Suprapubic skin (tissue), 4 donors: ENCODE measurements at places on chromosomes 5 and 9. TPM values are rescaled to one million over a fixed set of nuclear protein-coding genes. Genes with fewer than 3 reads are reported as not detected.
A peak's percentile ranks its signal among the peaks of the same experiment; 100 is the strongest.

- no peak for DNase-seq
Measured at GRCh38 chr9:126697330-126697729, 83.6 kb downstream of the LMX1B start.

DNA sequence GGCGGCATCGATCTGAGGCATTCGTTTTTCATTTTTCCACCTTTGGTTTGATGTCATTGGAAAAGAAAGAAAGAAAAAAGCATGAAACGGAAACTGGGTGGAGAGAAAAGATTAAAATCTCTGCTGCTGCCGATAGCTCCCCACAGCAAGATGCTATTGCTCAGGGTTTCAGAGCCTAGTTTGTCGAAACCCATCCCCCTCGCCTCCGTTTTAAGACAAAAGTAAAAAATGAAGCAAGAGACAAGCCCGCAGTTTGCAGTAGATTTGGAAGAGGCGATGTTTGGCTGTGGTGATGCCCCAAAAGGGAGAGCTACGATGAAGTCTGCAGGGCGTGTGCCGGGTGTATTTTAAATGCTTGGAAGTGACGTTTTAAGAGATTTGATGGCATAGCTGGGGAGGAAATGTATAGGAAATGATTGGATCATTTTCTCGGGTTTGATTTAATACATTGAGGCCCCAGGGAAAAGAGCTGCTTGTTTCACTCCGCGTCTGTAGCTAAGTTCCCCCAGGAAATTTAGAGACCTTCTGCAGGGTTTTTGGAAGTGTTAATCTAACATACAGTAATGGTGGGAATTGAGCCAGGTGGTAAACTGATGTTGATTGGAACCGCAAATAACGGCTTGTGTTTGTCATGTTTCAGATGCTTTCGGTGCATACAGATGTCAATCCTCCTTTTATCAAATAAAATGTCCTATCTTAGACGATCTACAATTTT lies 909 bp downstream of the NDFIP1 start:
- no peak for DNase-seq

GRCh38 chr5:100970646-100971255 lies 67.7 kb upstream of the ST8SIA4 start:
- DNase-seq = no peak

GRCh38 chr5:139886213-139886612 lies 90.6 kb downstream of the PSD2 start:
- DNase-seq = no peak

GRCh38 chr5:140690376-140690932 lies 716 bp downstream of the HARS1 start:
- DNase-seq = no peak

TRIM41 gene
- total RNA-seq = 17.9 TPM

DNA sequence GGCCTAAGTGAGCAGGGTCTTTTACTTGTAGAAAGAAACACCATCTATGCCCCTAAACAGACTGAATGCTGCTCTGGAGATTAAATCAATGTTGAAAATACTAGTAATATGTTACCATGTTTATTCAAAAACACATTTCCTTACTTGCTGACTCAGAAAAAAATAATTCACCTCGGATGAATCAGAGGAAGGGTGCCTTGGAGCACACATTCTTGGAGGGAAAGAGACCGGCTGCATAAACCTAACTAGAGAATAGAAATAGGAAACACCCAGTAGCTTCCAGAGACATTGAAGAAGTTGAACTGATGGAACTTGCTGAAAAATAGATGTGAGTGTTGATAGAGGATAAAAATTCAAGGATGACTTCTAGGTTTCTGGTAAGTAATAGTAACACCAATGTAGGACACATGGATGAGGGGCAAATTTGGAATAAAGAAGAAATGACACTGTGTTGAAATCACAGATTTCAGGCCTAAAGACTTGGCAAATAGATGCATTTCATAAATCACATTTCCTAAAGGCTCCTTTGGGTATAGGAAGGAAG lies 76.9 kb upstream of the MINAR2 start:
- no peak for DNase-seq

DNA sequence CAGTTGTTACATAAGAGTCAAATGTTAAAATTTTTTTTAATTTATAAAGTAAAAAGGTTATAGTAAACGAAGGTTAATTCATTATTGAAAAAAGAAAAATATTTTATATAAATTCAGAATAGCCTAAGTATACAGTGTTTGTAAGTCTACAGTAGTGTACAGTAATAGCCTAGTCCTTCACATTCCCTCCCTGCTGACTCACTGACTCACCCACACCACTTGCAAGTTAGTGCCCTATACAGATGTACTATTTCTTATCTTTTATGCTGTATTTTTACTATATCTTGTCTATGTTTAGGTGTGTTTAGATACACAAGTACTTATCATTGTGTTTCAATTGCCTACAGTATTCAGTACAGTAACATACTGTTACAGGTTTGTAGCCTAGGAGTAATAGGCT lies 57.6 kb downstream of the MAMDC2 start:
- DNase-seq = no peak

SPATA9 gene
- total RNA-seq = not detected

GRCh38 chr5:137752905-137753690 lies 1.1 kb downstream of the HNRNPA0 start:
- DNase-seq = peak; percentile 84

GRCh38 chr9:81549500-81550206 lies 139.7 kb downstream of the TLE1 start:
- DNase-seq = no peak

SLC46A2 gene
- total RNA-seq = 5.6 TPM

BAAT gene
- total RNA-seq = not detected

DNA sequence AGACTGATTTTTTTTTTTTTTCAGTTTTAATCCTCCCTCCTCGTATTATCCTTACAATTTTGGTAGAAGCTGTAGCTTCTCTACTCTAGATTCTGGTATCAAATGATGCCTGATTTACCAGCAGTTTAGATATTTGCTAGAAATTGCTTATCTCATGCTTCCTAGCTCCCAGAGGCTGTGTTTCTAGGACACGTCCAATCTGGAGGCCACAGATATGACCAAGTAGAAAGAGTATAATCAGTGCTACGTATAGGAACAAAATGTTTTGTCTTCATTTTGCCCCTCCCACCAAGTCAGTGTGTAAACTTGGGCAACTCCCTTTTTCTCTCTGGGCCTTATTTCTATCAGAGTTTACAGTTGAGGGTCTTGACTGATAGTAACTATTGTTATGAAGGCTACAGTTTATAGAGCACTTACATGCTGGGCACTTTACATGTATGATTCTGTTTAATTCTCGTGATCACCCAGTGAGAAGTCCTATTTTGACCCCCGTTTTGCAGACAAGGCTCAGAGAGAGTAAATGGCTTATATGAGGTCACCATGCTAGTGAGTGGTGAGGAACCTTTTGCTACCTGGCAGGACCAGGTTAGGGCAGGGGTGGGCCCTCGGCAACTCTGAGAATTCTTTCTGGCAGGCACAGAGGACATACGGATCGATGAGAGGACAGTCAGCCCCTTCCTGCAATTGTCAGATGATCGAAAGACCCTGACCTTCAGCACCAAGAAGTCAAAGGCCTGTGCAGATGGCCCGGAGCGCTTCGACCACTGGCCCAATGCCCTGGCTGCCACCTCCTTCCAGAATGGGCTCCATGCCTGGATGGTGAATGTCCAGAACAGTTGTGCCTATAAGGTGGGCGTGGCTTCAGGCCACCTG lies 7.6 kb downstream of the HDHD3 start:
- DNase-seq = no peak

SH2D3C gene
- total RNA-seq = 8.9 TPM

DNA sequence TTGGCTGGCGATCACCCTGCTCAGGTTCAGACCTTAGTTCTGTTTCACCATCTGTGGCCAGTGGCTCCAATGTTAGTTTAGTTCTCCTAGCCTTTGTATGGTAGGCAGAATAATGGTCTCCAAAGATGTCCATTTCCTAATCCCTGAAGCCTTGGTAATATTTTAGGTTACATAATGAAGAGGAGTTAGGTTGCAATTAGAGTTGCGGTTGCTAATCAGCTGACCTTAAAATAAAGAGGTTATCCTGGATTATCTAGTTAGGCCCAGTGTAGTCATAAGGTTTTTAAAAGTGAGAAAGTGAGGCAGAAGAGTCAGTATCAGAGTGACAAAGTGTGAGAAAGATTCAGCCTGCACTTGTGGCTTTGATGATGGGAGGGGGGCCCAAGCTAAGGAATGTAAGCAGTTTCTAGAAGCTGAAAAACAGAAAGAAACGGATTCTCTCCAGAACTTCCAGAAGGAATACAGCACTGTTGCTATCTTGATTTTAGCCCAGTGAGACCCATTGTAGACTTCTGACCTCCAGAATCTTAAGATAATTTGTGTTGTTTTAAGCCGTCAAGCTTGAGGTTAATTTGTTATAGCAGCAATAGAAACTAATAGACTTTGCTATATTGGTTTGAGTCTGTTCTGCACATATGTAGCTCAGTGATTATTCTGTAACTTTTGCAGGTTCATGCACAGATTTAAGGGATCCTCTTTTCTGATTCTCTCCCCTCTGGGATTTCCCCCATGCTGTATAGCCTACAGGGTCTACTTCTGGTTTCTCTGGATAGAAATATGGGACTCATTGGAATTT lies 21.6 kb downstream of the LNPEP start:
- no peak for DNase-seq

DNA sequence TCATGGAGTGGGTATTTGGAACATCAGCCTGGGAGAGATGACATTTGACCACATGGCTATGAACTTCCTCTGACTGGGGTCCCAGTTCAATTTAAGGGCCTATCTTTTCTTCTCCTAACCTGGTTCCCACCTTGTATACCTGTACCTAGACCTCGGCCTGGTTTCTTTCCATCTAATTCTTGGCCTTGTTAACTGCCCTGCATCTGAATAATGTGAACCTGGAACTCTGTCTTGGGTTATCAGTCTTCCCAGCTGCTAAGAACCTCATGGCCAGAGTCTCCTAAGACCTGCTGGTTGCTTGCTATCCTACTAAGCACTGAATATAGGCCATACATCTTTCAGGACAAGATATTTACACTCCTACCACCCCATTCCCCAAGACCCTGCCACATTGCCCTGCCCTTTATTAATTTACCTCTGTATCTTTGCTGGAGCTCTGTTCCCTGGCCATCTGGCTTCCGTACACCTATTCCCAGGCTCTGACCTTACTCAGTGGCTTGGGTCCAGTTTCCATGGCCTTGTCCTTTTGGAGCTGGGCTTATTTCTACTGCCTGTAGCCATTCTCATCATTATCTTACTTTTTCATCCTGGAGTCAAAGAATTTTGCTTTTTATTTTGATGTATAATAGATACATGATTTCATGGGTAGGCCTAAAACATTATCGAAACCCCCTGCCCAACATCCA lies 6.6 kb downstream of the PSAT1 start:
- no peak for DNase-seq

GKAP1 gene
- 5.5 TPM for total RNA-seq

DNA sequence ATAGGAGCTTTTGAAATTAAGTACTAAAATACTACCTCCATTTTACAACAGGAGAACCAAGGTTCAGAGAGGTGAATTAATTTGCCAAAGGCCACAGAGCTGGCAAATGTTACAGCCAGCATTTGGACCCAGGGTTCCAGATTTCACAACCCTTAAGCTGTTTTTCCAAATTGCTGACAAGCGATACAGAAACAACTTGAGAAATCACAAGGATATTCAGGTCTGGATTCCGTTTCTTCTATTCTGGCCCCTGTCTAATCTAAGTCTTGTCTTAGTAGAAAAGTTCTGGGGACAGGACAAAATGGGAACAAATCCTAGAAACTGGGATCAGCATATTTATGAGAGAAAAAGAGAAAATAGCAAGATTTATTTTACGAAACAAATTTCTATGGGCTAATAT lies 103.1 kb upstream of the PRLR start:
- DNase-seq = no peak

PCDHAC1 gene
- 0.18 TPM for total RNA-seq

DMGDH gene
- 1.1 TPM for total RNA-seq

SMIM33 gene
- not detected for total RNA-seq

DNA sequence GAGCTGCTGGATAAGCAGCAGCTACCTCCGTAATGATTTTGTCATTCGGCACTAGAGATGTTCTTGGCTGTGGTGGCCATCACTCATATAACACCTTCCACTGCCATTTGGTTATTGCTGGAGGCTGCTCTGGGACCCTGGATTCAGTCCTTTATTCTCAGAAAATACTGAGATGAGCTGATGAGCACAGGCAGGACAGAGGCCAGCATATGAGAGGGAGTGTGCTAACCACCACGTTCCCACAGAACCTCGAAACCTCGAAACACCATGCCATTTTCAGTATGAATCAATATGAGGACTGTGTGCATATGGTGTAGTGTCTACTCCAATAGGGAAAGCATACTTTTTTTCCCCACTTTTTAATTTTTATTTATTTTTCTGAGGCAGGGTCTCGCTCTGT lies 56.6 kb downstream of the ADAM19 start:
- no peak for DNase-seq

DNA sequence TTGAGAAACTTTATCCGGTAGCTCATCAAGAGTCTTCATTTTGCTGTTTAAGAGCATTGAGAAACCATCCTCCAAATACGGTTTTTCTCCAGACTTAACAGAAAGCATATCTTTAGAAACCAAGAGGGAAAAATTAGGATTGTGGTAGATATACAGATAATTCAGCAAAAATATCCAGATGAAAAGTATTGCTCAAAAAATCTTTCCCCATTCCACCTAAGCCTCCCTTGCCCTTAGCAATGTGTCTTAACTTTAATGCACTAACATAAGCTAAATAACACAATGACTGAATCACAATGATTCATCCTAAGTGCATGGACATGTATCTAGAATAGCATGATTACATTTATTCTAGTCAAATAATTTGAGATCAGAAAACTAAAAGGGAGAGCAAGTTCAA lies 130.3 kb upstream of the TARS1 start:
- DNase-seq = no peak

TLR4 gene
- 8.5 TPM for total RNA-seq

LCN15 gene
- total RNA-seq = not detected

SLCO6A1 gene
- not detected for total RNA-seq

DNA sequence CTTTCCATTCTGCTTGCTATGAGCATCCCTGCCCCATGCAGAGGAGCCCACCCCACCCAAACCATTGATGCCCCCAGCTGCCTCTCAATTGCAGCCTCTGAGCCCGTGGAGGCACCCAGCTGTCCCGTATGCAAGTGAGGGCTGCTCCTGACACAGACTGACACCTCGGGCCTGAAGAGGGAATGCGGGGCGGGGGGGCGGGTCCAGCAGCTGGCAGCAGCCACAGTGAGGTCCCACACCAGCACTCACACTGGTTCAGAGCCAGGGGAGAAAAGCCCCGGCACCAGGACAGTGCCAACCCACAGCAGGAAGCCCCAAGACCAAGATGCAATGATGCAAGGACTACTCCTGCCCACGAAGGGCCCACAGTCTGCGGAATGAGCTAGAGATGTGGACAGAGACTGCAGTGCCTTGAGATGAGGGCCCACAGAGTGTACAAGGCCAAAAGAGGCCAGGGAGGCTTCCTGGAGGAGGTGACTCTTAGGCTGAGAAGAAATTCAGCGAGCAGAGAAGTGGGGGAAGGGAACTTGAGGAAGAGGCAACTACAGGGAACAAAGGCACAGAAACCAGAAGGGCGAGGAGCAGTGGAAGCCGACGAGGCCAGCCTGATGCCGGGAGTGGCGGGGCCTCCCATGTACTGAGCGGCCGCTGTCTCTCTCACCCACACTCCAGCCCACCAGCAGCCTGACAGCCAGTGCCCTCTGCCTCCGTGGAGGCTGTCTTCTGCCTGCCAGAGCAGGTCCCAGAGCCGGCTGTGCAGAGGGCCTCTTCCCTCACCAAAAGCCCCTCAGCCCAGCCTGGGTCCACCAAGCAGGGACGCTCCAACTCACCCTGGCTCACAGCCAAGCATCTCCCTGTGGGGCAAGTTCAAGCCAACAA lies 9.2 kb downstream of the EEIG1 start:
- DNase-seq = no peak

SPINK4 gene
- total RNA-seq = not detected
